ENCODE measurements at places on chromosomes 1 and 21. TPM values are rescaled to one million over a fixed set of nuclear protein-coding genes. Genes with fewer than 3 reads are reported as not detected.
A peak's percentile ranks its signal among the peaks of the same experiment; 100 is the strongest.

DMRTA2 gene
- not detected for polyA plus RNA-seq

NEK2 gene
- 8.8 TPM for polyA plus RNA-seq

DNA sequence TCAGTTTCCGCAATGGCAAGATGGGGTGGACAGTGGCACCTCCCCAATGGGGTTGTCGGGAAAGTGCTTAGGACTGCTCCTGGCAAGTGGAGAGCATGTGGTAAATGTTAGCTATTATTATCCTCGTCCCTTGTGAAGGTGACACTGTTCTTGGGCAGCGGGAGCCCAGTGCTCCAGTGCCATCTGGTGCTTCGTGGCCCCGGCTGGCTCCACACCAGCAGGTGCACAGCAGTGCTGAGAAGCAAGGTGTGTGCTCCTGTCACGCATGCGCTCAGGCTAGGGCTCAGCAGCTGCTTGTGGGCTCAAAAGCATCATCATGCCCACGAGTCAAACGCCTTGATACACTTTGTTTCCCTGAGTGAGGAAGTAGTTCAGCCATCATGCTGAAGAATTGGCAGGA, 24.9 kb upstream of the KCNC4 start:
- DNase-seq: no peak

- peak; percentile 3 for DNase-seq
These were observed 71.8 kb downstream of the DISP3 start for GRCh38 chr1:11550664-11551283.

DNA sequence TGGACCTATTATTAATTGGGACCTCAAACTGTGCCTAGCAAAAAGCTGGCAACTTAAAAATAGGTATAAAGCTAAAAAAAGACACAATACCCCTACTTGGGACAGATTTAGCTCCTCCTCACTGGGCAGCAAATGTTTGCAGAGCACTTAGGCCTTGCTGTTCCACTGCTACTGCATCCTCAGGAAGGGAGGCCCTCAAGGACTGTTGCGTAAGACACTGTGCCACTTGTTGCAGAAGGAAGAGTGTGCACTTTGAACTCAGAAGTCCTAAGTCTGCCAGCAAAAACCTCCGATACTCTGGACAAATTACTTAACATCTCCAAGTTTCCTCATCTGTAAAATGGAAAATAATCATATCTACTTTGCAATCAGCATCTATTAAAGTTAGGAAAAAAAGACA, 322.9 kb downstream of the BARHL2 start:
- no peak for DNase-seq

DNA sequence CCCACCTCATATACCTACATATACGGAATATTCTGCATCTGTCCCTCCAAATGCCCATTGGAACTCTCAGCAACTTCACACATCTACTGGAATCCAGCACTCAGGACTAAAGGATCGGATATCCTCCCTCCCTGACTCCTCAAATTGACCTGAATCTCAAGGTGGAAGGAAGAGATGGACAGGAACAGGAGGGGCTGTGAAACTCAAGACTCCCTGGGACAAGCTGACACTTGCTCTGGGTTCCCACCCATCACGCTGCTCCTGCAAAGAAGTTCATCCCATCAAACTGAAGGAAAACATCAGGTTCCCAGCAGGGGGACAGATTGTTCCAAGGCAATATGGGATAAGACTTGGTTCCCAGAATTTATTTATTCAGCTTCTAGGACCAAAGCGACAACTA, 30.3 kb upstream of the TIAM1 start:
- no peak for DNase-seq

DNA sequence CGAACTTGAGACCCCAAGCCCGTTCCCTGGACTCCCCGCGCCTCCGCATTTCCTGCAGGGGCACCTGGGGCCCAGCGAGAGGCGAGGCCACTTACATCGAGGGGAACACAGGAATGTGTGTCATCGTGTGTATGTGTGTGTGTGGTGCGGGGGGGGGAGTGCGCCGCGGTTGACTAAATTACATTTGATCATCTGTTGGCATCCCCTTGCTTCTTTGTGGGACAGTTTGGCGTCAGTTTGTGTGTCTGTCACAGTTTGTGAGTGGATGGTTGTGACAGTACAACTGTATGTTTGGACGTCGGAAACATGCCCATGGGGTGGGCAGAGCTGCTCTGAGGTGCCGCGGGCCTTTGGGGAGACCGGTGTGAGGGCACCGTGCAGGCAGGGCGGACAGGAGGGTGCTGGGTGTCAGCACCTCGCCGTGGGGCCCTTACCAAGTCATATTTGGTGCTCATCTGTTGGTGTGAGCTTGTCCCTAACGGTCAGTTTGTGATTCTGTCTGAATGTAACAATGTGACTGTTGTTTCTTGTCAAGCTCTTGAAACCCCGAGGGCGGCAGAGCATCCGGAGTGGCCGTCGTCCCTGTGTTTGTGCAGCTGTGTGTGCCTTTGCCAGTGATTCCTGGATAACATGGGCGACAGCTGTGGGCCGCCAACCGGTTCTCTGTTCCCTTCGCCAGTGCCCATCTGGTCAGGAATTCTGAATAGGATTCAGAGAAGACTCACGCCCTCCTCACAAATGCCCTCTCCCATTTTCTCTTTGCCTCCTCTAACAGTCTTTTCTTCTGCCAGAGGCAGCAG, 899 bp downstream of the OPRD1 start:
- no peak for DNase-seq

DNA sequence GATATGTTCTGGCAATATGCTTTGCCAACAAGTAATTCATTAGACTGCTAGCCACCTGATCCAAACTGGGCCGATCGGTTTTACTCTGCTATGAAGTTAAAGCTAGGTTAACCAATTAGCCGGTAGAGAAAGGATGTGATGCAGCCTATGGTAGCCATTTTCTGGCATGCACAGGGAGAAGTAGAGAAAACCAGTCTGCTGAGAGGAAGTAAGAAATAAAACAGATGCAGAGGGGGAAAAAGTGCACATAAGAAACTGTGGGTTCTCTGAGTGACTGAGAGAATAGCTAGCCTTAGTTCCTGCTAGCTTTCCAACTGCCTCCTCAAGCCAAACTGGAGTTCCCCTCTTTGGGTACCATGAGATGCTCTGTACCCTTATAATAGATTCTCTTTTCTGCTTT, 52.8 kb downstream of the ARID4B start:
- no peak for DNase-seq

DNA sequence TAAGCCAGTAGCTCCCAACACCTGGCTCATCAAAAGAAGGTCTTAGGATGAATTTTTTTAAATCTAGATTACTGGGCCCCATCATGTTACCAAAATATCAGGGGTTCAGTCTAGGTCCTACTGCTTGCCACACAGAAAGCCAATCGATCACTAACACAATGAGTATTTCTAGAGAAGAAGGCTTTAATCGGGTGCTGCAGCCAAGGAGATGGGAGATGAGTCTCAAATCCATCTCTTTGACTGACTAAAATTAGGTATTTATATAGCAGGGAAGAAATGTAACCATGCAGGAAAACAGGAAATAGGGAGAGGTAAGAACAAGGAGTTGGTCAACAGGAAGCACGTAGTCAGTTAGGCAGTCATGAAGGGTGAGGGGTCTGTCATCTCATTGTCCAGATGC, 288.2 kb downstream of the CEP170 start:
- no peak for DNase-seq
